ENCODE measurements at places on chromosomes 1 and 21.

DNA sequence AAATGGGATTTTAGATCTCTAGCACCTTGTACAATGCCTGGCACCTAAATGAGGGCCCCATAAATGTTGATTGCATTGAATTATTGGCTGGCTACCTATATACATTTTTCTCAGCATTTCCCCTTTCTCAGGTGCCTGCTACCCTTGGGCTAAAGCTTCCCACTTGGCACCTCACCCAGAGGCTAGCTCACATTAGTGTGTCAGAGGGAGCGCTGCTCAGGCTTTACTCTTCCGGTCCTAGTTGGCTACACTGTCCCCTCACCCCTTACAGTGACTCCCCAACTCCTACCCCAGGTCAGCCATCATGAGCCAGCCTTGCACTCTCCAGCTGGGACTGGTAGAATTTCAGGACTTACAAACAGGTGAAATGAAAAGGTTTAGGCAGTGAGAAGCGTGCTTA is 9.5 kb downstream of the TRAF5 start:
- no peak for DNase-seq

GRCh38 chr1:159949981-159950381 is 4.1 kb downstream of the SLAMF9 start:
- no peak for DNase-seq

GRCh38 chr1:22416555-22417454 is 34.8 kb upstream of the ZBTB40 start:
- DNase-seq = peak; percentile 51

DNA sequence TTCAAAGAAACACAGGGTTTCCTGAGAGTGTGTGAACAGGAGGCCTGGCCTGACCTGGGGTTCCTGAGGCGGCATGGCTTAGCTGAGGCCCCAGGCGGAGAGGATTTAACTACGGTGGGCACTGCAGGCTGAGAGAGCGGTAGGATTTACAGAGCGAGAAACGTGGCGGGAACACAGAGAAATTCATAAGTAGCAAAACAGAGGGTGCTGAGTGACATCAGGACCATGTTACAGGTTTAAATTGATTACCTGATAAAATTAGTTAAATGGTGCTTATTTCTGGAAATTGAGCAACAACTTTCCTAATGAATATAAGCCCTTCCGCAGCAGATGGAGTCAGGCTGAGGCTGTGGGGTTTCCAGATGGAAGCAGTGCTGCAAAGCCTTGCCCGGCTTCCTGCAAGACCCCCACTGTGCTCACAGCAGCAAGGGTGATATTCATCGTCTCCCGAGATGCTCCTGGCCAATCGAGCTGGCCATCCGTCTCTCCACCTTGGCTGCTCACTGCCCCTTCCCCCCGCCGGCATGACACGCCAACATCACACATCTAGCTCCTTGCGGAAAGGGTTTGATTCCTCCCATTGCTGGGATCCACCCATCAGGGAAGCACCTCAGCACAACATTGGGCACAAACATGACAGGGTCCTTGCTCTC is 69.4 kb upstream of the MORC3 start:
- DNase-seq = no peak

GRCh38 chr1:169090900-169091311 is 15.6 kb upstream of the ATP1B1 start:
- DNase-seq = no peak

DNA sequence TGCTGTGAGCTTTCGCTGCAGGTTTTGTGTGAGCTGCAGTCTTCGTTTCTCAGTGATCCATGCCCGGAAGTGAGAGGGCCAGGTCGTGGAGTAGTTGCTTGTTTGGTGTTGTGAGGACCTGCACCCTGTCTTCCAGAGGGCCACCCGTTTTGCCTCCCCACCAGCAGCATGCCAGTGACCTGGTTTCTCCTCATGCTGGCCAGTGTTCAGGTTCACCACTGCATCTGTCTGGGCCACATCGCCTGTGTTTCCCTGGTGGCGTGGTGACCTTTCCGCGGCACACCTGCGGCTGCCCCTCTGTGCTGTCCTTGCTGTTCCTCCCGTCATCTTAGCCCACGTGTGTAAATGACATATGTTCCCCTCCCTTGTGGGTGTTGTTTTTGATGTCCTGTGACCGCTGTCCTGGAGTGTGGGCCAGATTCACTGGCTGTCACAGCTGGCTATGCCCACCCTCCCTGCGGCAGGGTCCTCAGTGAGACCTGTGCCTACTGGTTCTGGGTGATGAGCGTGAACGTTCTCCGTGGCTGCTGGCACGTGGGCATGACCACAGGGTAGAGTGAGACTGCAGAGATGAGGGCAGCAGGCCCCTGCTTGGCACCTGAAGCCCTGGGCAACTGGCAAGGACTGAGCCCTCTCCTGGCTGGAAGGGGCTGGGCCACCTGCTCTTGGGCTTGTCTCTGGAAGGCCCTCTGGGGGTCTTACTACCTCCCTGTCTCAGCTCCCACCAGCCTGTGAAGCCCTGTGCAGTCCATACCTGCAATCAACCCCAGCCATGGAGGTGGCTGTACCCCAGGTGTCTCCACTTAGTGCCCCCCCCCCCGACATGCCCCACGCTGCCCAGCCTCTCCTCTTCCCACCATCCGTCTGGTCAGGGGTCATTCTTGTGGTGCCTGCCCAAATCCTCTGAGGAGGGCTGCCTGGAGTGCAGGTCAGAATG is 7.3 kb downstream of the IBA57 start:
- DNase-seq = no peak

GRCh38 chr1:205237526-205238484 is 10.1 kb downstream of the TMCC2 start:
- no peak for DNase-seq

DNA sequence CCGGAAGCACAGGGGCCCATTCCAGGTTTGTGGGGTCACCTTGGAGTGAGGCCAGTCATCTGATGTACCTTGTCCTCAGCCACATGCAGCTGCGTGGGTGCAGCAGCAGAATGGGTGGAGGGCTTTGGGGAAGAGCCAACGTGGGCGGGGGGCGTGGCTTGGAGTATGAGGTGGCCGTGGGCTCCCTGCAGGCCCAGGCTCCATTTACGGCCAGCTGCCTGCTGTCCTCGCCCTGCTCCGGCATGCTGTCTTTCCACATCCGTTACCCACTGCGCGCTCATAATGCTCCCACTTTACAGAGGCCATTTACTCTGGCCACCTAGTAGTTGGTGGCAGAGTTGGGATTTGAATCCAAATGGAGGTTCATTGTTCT is 27.8 kb upstream of the TINAGL1 start:
- no peak for DNase-seq

DNA sequence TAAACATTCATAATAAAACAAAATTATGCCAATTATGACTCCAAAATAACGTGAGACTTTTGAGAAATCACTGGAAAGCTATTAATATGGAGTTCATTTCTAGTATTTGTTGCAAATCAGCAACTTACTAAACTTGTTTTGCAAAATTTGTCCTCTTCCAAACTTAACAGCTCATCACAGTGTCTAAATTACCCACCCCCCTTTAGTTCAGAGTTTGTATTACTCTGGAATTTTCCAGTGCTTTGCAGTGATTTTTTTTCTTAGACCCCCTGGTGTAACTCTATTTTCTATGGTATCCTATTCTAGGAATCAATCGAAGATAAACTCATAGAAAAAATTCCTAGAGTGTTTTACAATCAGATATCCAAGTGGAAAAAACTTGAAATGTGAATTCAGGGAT is 72.4 kb upstream of the CACHD1 start:
- DNase-seq = no peak

GRCh38 chr1:29835874-29836273 is 599.6 kb downstream of the PTPRU start:
- DNase-seq = no peak

- DNase-seq = no peak
Measured at GRCh38 chr1:65480684-65481405, 60.4 kb downstream of the LEPR start.

DNA sequence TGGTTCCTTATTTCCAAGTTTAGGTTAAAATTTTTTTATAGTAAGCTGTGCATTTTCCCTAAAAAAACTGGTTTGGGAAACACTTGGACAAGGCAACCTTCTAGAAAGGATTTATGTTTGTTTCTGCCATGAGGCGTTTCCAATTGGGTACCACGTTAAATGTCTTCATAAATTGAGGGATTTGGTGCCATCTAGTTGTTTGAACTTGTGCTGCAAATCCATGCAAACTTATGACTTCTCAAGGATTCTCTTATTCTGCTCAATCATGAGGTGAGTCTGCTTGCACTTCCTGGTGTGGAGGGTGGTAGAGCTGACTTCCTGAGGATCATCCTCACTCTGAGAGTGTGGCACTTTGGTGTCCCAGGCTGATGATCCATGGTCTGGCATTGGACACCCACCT is 123.3 kb downstream of the PCNX2 start:
- DNase-seq = no peak

GRCh38 chr1:41768583-41768982 is 150.1 kb downstream of the HIVEP3 start:
- no peak for DNase-seq

DNA sequence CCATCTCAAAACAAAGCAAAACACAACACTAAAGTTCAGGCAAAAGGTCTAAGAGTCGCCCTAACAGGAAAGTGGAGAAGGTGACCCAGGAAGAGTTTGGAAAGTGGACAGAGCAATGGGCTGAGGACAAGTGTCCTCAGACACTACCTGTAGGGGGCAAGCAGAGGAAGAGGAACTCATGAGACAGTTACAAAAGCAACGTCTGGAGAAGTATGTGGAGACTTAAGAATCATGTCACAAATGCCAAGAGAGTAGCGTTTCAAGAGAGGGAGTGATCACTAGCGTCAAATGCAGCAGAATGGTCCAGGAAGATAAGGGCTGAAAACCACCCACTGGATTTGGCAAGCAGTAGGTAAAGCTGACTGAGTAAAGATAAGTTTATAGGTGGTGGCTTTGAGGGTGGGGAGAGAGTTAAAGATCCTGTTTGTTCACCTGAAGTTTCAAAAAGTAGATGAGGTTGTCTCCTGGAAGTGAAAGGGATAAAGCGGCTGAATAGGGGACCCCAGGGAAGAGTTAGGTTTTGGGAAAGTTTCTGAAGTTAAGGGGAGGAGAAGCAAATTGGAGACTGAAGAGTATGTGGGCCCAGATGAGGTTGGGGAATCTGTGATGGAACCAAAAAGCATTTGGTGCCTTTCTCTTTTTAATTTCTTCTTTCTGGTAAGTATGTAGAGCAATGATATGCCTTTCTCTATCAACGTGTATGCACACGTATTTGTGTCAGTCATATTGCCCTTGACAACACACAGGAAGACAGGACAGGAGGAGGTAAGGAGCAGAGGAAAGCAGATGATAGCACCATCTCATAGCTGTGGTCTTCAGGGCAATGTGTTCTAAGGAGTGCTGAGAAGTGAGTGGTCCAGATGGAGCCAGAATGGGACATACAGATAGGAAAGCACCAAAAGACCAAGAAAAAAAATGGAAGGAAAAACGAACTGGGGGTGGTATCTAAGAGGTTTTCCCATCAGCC is 3.1 kb downstream of the BSDC1 start:
- DNase-seq = no peak

- no peak for DNase-seq
Measured at GRCh38 chr1:214234635-214235025, 46.3 kb upstream of the SMYD2 start.

- DNase-seq = no peak
Measured at GRCh38 chr1:41274752-41275545, 32.8 kb upstream of the SCMH1 start.

- DNase-seq = no peak
Measured at GRCh38 chr1:85349224-85349623, 72.8 kb upstream of the BCL10 start.

GRCh38 chr1:159980076-159980475 is 26.0 kb upstream of the SLAMF9 start:
- DNase-seq = no peak

DNA sequence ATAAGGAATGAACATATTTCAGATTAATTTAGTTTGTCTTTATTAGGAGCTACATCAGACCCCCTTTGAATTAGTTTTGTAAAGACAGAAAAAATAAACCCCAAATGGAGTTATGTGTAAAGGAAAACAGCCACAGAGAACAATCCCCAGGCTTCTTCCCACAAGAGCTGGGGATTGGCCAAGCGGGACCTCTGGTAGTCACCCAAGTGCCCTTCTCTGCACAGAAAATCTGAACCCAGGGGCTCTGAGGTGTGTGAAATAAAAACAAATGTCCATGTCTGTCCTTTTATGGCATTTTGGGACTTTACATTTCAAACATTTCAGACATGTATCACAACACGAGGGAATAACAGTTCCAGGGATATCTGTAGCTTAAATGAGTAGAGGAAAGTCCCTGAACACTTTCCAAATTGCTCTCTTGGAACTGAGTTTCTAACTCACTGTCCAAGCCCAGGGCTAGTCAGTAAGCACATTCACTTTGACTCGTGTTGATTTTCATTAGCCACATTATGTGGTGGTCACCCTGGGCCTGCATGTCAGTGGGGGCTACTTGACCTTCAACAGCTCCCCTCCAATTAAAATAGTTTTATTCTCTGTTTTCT is 22.5 kb downstream of the DPT start:
- no peak for DNase-seq

GRCh38 chr21:39178421-39178820 is 4.8 kb downstream of the PSMG1 start:
- DNase-seq = no peak

- no peak for DNase-seq
Measured at GRCh38 chr1:47213230-47213963, 18.6 kb downstream of the TAL1 start.

- DNase-seq = no peak
Measured at GRCh38 chr1:216184126-216184680, 239.0 kb downstream of the USH2A start.

GRCh38 chr1:228883535-228883934 is 148.3 kb downstream of the RHOU start:
- no peak for DNase-seq

GRCh38 chr21:14096172-14096571 is 114.6 kb downstream of the LIPI start:
- no peak for DNase-seq

- DNase-seq = no peak
Measured at GRCh38 chr1:164633997-164634396, 75.0 kb downstream of the PBX1 start.

DNA sequence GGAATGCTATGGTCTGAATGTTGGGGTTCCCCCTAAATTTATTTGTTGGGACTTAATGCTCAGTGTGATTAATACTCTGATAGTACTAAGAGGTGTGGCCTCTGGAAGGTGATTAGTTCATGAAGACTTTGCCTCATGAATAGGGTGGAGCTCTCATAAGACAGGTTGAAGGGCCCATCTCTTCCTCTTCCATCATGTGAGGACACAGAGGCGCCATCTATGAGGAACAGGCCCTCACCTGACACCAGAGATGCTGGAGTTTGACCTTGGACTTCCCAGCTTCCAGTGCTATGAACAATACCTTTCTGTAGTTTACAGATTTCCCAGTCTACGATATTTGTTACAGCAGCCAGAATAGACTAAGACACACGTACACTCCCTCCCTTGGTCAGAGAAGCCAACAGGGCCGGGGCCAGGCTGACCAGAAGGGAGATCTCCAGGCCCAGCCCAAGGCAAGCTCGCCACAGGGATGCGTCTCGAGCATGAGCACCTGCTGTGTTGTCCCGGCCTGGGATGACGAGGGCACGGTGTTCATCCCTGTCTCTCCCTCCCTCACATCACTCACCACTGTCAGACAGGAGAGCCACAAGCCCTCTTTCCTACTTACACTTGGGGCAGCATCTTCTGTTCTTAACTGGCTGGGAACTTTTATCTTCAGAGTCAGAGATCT is 4.7 kb upstream of the ABCG1 start:
- no peak for DNase-seq

All from omental fat pad (tissue), 4 donors.